Caco-2 (cell line): ENCODE measurements at places on chromosomes 1 and 21.

GRCh38 chr1:201880928-201881571 is 7.6 kb upstream of the SHISA4 start:
- no peak for DNase-seq

DNA sequence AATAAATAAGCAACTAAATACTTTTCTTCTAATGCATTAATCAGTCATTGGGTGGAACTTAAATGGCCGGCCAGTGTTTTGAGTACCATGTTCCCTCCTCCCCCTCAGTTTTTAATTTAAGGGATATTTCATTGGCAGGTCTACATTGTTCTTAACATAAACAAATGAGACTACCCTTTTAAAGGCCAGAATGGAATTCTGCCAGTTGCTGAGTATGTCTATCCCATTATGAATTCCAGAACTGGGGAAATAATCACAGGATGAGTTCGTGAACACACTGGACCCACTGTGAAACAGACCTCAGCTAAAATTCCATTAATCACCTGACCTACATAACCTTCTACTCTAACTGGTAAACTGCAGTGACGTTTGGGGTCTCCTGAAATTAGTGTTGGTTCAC is 305.5 kb upstream of the PKN2 start:
- no peak for DNase-seq

GRCh38 chr1:31763671-31764311 is 349 bp downstream of the ADGRB2 start:
- DNase-seq = no peak

DNA sequence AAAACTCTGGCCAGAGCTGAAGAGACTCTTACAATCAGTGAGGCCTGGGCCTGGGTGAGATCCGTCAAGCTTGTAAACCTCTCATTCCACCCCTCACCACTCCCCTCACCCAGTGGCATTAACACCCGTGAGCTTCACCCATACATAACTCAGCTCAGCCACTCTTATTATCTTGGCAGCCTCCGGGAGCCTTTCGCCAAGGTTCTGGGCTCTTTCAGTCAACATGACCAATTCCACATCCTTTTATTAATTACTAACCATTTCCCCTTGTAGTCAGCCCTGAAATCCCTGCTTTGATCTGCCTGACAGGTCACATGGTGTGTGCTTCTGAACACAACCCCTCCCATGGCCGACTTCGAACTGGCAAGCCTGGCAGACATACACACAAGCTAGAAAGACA is 134.8 kb downstream of the SETD4 start:
- DNase-seq = no peak

GRCh38 chr21:33189824-33190223 is 39.9 kb upstream of the IFNAR2 start:
- no peak for DNase-seq

DNA sequence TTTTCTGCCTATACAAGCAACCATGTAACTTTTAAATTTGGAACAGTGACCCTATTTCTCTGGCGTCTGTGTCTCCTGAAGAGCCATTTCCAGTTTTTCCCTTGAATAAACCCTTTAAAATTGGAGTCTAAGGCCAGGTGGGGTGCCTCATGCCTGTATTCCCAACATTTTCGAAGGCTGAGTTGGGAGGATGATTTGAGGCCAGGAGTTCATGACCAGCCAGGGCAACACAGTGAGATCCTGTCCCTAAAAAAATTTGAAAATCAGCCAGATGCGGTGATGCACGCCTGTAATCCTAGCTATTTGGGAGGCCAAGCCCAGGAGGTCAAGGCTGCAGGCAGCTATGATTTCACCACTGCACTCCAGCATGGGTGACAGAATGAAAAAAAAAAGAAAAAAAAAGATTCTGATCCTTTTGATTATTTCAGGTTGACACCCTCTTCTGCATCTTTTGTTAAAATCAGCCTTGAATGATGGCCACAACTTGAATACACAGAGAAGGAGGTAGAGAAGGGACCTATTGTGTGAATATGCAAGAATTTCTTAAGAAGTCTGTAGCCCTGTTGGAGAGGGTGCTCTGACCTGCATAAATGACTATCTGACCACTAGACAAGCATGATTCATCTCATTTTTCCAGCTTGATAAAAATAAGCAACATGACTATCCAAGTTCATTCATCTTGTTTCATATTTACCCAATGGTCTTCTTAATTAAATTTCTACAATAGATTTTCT is 40.2 kb upstream of the PARP1 start:
- no peak for DNase-seq
